Activated naive CD8-positive, alpha-beta T cell treated with anti-CD3 and anti-CD28 coated beads, Interleukin-2, amount 10 ng/mL, durations not matched to agents 7 days and 5 days (primary cell): ENCODE measurements at places on chromosomes 16 and 17. TPM values are rescaled to one million over a fixed set of nuclear protein-coding genes. Genes with fewer than 3 reads are reported as not detected.

DNA sequence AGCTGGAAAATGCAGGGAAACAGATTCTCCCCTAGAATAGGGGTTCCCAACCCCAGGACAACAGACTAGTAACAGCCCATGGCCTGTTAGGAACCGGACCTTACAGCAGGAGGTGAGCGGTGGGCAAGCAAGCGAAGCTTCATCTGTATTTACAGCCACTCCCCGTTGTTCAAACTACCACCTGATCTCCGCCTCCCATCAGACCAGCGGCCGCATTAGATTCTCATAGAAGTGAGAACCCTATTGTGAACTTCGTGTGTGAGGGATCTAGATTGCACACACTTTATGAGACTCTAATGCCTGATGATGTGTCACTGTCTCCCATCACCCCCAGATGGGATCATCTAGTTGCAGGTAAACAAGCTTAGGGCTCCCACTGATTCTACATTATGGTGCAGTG is 3.5 kb downstream of the CD300LB start:
- no peak overlapping the region for H3K27ac ChIP-seq
- DNase-seq, result no peak
- no peak overlapping the region for H3K4me3 ChIP-seq
- H3K36me3 ChIP-seq, result peaks cover 3% of the 10 kb centered on the region
- H3K4me1 ChIP-seq, result peaks cover 3% of the 10 kb centered on the region

DNA sequence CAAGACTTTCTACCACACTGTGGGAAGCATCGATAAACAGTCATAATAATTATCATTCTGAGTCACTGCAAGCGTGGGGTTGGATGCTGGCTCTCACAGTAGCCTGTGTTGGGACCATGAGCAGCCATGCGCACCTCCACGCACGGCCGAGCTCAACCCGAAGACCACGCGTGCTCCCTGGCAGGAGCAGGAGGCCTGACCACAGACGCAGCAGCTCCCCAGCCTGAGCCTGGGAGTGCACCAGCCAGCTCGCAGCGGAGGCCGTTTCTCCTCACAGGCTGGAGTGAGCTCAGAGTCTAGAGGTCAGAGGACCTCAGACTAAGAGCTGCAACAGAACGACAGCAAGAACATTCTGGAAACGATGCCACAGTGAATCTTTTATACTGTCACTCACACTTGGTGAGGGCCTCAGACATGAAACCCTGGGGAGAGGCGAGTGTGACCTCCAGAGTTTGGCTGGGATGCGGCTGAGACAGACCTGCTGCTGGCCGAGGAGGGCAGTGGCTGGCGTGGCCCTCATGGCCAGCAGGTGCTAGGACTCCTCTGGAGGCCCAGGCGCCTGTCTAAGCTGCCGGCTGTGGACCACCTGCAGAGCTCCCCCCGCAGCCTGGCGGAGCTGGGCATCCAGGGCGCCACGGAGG is 6.0 kb downstream of the NDUFAF8 start:
- H3K27ac ChIP-seq, result no peak overlapping the region
- H3K27me3 ChIP-seq, result no peaks in the 10 kb centered on the region
- peaks cover 15% of the 10 kb centered on the region for H3K4me1 ChIP-seq
- DNase-seq, result no peak
- peaks cover 5% of the 10 kb centered on the region for H3K36me3 ChIP-seq

- H3K4me1 ChIP-seq, result peaks cover 1% of the 10 kb centered on the region
- no peak for DNase-seq
- H3K27me3 ChIP-seq, result no peaks in the 10 kb centered on the region
- H3K36me3 ChIP-seq, result no peaks in the 10 kb centered on the region
- no peak overlapping the region for H3K27ac ChIP-seq
Measured at GRCh38 chr17:78294776-78295175, 63.3 kb downstream of the TMEM235 start.

DNA sequence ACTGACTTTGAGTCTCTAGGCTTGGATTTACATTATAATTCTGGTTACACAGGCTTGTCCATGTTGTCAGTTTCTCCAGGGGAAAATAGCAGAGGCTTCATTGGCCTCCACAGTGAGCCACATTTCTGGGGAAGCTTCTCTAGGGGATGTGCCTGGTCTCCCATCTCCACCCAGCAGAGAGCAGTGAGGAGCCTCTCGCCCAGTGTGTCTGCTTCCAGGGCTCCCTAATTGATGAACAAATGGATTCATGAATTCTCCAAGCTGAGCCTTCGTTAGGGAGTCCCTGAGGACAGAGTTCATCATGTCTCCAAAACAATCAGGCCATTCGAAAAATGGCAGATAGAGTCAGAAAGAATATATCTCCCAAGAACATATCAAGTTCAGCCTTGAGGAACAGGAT is 162.4 kb upstream of the TOX3 start:
- no peak overlapping the region for H3K4me3 ChIP-seq
- H3K27me3 ChIP-seq, result no peaks in the 10 kb centered on the region
- H3K36me3 ChIP-seq, result no peaks in the 10 kb centered on the region
- no peak for DNase-seq
- no peaks in the 10 kb centered on the region for H3K4me1 ChIP-seq
- H3K27ac ChIP-seq, result no peak overlapping the region

- H3K36me3 ChIP-seq, result no peaks in the 10 kb centered on the region
- no peaks in the 10 kb centered on the region for H3K4me1 ChIP-seq
- H3K27me3 ChIP-seq, result peaks cover 11% of the 10 kb centered on the region
Measured at GRCh38 chr17:18946536-18946935, 5.4 kb upstream of the SLC5A10 start.

GRCh38 chr16:12057266-12057665 is 80.7 kb downstream of the SNX29 start:
- H3K27me3 ChIP-seq, result peaks cover 1% of the 10 kb centered on the region
- DNase-seq, result no peak
- no peak overlapping the region for H3K27ac ChIP-seq
- H3K36me3 ChIP-seq, result peaks cover 2% of the 10 kb centered on the region

- H3K27ac ChIP-seq, result no peak overlapping the region
- DNase-seq, result no peak
- H3K4me3 ChIP-seq, result no peak overlapping the region
Measured at GRCh38 chr16:16871196-16871595, 492.3 kb downstream of the NPIPA7 start.

Gene SPIRE2
- total RNA-seq, result 1.5 TPM

Gene KRT28
- total RNA-seq, result not detected
